ENCODE measurements at places on chromosomes 1 and 21. TPM values are rescaled to one million over a fixed set of nuclear protein-coding genes. Genes with fewer than 3 reads are reported as not detected.

- DNase-seq: no peak
- no peaks in the 10 kb centered on the region for H3K36me3 ChIP-seq
- H3K4me1 ChIP-seq: no peaks in the 10 kb centered on the region
- no peaks in the 10 kb centered on the region for H3K27me3 ChIP-seq
- H3K4me3 ChIP-seq: no peak overlapping the region
- H3K27ac ChIP-seq: no peak overlapping the region
These were observed 213.3 kb upstream of the DAB1 start for GRCh38 chr1:57637155-57637554.

- H3K27ac ChIP-seq: peak overlapping the region; percentile 47
- peaks cover 6% of the 10 kb centered on the region for H3K4me1 ChIP-seq
These were observed 204.3 kb downstream of the FGGY start for GRCh38 chr1:59500950-59501742.

GRCh38 chr1:93734999-93735398 is 53.4 kb upstream of the BCAR3 start:
- H3K4me1 ChIP-seq: peaks cover 18% of the 10 kb centered on the region
- no peaks in the 10 kb centered on the region for H3K27me3 ChIP-seq
- no peaks in the 10 kb centered on the region for H3K36me3 ChIP-seq
- DNase-seq: no peak
- H3K4me3 ChIP-seq: no peak overlapping the region

CLEC20A gene
- polyA plus RNA-seq: 3.6 TPM
